ENCODE measurements at places on chromosomes 13 and 19. TPM values are rescaled to one million over a fixed set of nuclear protein-coding genes. Genes with fewer than 3 reads are reported as not detected.

DNA sequence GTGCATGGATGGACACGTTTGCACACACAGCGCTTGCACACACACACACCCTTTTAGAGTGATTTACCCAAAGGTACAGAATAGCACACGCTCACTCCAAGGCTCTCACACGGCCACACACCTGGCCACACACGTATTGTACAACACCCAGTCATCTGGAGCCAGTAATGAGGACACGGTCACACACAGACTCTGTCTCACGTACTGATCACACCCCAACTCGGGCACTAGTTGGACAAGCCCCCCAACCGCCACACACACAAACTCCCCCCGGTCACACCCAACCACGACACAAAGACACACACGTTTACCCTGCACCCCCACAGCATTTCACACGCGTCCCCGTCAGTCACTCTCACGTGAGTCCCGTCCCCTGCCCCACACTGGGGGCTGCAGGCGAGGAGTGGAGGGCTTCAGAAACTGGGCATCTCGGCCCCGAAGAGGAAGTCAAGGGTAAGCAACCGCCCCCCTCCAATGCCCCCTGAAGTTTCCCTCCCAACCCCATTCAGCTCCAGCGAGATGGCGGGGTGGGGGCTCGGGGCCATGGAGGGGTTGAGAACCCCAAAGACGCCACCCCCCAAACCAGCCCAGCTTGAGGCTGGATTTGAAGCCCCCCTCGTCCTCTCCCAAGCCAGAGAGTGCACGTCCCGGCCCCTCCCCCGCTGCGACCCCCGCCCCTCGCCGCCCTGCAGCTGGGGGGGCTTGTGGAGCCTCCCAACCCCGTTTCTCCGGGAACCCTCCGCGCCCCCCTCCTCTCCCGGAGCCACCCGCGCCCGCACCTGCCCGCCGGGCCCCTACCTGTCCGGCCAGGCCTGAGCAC is 599 bp downstream of the OLFM2 start:
- no peak for DNase-seq

DNA sequence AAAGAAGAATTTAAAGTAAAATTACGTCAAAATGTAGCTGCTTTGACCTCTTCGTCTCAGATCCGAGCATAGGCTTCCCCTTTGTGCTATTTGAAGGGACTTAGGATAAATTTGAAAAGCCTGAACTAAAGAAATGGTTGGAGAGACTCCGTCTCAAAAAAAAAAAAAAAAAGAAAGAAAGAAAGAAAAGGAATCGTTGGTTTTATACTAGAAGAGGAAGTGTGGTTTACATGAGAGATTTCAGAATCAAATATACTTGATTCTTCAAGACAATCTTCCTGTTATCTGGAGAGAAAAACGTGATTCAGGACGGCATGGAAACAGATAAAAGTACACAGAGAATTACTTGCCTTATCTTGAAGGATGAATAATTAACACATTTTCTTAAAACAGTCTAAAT is 474 bp upstream of the ZNF780B start:
- no peak for DNase-seq

DNA sequence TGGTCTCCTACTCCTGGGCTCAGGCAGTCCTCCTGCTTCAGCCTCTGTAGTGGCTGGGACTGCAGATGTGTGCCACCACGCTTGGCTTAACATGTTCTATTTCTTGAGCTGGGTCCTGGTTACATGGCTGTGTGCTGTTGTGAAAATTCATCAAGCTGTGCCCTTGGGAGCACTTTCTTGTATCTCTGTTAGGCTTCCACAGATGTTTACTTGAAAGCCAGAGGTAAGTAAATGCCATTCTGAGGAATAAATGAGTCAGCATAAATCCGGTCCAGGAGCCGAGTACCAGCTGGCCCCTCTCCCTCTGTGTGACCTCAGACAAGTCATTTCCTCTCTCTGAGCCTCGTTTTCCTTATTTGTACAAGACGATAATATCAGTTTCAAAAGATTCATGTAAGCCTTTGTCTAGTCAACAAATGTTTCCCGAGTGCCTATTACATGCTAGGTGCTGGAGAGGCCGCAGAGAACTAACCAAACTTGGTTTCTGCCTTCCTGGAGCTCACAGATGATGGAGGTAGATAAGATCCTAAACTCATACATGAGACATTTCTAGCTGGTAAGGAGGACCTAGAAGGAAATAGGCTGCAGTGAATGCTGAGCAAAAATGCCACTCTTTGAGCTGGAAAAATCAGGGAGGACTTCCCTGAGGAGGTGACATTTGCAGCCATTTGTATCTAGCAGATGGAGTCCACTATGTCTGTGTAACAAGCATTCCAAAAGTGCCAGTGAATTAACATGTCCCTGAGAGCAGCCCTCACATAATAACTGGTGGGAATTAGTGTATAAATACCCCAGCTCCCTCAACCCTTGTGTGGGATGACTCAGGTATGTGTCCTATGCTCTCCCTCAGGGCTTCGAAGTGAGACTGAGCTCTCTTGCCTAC is 2.7 kb upstream of the RASAL3 start:
- peak; percentile 32 for DNase-seq

DNA sequence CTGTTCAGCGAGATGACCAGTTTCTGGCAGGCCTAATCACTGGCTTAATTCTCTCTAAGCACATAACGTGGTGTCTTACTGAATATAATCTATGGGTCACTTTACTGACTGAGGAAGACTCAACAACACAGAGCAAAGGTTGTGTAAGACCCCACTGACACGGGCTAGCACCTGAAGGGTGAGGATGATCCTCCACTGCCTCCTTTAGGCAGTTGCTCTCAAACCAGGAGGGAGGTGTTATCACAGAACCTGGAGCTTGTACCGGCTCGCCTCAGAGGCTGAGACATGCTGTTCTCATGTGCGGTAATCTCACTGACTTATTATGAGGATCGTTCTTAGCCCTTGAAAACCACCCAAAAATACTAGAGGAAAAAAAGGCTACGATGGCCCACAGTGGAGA is 28.3 kb downstream of the RCBTB2 start:
- no peak for DNase-seq

Gene LIG4
- total RNA-seq = 10.3 TPM

- no peak for DNase-seq
Observed at GRCh38 chr19:43812688-43813087, 10.4 kb upstream of the LYPD5 start.

Gene PTGIR
- 70.4 TPM for total RNA-seq

DNA sequence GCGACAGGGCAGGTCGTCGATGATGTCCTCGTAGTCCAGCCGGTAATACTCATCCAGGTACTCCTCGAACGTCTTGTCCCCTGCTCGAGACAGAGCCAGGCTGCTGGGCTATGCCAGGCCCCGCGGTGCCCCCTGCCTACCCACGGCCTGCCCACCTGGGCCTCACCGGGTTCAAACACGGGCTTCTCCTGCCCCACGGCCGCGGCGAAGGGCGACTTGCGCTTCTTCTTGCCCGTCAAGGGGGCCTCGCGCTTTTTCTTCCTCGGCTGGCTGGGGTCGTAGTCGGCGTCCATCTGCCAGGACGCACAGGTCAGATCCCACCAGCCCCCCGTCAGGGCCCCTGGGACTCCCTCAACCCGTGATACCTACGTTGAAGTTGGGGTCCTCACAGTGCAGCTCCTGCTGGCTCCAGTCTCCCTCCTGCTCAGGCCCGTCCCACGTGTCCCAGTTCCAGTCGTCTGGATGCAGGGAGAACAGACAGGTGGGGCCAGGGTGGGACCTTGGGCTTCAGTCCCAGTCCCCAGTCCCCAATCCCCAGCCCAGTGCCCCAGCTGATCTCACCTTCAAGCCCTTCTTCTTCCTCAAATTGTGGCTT is 8.1 kb downstream of the KRI1 start:
- DNase-seq = no peak

GRCh38 chr19:9901642-9902041 is 34.7 kb downstream of the OLFM2 start:
- DNase-seq = no peak

- DNase-seq = no peak
Observed at GRCh38 chr19:33300009-33300893, 2.1 kb downstream of the CEBPA start.

- DNase-seq = peak; percentile 97
Observed at GRCh38 chr19:11528551-11529341, at the start of gene ECSIT. Gene ECSIT (minus strand): TSS chr19:11529134. CDS start chr19:11519170, 9,964 bp downstream.

Gene RAB8A
- 51.3 TPM for total RNA-seq

- DNase-seq = no peak
Observed at GRCh38 chr13:33612641-33613638, 205.0 kb upstream of the RFC3 start.

DNA sequence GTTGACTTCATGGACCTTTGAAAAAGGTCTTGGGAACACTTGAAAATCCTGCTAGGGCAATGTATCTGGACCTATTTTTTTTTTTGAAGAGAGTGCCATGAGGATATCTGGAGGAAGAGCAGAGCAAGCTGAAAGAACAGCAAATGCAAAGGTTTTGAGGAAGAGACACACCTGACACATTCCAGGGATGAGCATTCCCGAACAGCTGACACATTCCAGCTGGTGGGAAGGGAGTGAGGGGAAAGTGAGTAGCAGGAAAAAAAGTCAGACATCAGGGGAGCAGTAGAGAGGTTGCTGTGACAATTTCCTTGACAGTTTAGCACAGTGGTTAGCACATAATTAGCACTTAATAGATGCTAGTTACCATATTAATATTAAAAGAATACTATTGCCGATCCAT is 14.7 kb downstream of the DGKH start:
- no peak for DNase-seq

Gene C19orf12
- 32.8 TPM for total RNA-seq

DNA sequence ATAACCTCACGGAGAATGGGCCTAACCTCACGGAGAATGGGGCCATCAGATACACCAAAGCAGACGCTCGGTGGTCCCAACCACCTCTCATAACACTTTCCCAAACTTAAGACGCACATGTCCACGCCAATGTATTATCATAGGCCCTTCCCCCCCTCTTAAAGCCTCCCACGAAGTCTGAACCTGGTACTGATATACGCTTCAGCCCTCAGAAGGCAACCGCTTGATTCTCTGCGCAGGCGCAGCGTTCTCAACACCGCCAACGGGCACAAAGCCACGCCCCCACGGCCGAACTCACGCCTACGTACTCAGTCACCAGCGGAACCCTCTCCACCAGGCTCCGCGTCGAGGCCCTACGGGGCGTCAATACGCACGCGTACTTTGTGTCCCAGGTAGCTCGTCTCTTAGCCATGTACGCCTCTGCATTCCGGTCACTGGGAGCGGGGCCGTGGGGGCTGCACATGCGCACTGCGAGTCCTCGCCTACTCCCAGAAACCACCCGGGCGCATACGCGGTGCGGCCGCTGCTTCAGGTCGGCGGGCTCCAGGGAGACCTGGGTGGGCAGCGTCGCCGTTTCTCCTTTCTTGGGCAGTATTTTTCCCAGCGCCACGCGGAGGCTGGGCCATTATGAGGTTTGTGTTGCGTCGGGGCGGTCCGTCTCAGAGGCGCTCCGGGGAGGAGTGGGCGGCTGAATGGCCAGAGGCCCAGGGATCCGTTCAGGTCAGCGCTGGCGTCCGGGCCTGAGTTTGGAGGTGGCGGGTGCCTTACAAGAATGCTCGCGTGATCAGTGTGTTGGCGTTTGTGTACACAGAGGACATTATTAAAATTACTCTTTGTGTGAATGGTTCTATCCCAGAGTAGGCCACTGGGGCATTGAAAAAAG is 25.3 kb downstream of the ZNF582 start:
- DNase-seq = peak; percentile 95

- DNase-seq = peak; percentile 79
Observed at GRCh38 chr13:111228262-111229144, 91.9 kb upstream of the TEX29 start.

Gene ZIC5
- total RNA-seq = not detected

DNA sequence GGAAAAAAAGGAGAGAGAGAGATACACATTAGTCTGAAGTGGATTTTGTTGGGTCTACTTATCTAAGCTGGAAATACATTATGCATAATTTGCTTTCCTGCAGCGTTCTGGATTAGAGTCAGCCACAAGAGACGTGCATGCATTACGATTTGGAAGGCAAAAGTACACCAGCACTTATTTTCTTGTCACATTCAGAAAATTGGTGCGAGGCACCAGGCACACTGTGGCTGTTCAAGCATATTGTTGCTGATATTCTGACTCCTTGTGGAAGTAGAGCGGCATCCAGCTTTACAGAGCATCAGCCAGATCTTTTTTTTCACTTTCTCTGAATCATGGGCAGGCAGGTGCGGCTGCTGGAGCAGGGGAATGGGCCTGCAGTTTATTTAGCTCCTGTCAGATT is 905.6 kb upstream of the SPRY2 start:
- DNase-seq = no peak

All from aorta (tissue), 5 donors.